ENCODE measurements at places on chromosomes 1 and 21.
A peak's percentile ranks its signal among the peaks of the same experiment; 100 is the strongest.

GRCh38 chr1:84259989-84260388 lies 41.5 kb upstream of the SAMD13 start:
- DNase-seq, result no peak

- peak; percentile 61 for DNase-seq
These were observed 26.7 kb upstream of the RBM15 start for GRCh38 chr1:110312188-110313121.

DNA sequence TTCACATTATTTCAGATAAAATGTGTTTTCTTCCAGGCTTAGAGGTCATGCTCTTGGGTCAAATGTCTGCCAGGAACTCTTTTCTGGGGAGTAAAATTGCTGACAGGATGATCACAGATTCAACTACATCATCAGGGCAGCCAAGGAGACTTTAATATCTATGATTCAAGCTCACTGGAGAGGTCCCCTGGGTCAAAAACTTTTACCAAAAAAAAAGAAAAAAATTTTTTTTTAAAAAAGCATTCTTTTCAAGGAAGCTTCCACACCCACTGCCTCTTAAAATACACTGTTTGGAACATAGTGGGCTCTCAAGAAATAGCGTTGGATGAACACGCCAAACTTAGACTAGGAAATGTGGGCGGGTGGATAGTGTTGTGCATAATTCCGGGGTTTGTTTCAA lies 81.3 kb downstream of the TIAM1 start:
- no peak for DNase-seq

GRCh38 chr1:18037651-18038050 lies 69.9 kb upstream of the IGSF21 start:
- no peak for DNase-seq

GRCh38 chr1:119659628-119660027 lies 11.6 kb upstream of the ZNF697 start:
- no peak for DNase-seq

- DNase-seq, result no peak
These were observed 35.6 kb upstream of the MGST3 start for GRCh38 chr1:165595246-165595938.

DNA sequence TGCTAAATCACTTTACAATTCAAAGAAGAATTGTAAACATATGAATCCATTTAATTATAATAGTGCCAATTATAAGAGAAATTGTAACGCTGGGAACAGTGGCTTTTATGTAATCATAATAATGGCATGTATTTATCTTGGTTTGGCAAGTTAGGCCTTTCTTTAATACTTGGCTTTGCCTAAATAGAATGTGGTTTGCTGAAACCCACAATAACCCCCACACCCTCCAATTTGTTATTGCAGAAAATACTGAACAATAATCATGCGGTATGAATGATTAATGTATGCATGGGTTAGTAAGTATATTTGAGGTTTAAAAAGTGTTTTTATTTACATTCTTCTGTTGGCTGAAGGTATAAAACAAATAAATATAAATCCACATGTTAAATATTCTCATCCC lies 138.2 kb downstream of the NFIA start:
- DNase-seq, result no peak

GRCh38 chr1:111503585-111504060 lies at the start of the genes ADORA3 and TMIGD3:
TSS of gene ADORA3 (minus strand) at chr1:111503633. CDS start at chr1:111503354, 279 bp downstream.
TSS of gene TMIGD3 (minus strand) at chr1:111503633. CDS start at chr1:111503354, 279 bp downstream.
- no peak for DNase-seq

DNA sequence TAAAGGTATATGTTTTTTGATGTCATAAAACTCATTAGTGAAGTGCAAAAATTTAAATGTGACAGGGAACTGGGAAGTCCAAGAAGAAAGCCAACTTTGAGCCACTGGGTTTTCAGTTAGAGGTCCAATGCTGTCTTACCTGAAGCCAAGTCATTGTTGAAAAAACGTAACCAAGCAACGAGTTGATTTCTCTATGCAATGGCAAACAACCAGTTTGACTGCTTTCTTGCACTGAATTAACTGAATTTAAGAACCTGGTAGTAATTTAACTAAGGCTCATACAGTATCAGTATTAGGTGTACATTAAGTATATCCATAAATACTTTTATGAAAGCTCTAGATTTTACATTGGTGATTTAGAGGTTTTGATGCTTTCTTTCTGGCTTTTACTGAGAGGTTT lies 20.2 kb upstream of the S1PR1 start:
- peak; percentile 78 for DNase-seq

DNA sequence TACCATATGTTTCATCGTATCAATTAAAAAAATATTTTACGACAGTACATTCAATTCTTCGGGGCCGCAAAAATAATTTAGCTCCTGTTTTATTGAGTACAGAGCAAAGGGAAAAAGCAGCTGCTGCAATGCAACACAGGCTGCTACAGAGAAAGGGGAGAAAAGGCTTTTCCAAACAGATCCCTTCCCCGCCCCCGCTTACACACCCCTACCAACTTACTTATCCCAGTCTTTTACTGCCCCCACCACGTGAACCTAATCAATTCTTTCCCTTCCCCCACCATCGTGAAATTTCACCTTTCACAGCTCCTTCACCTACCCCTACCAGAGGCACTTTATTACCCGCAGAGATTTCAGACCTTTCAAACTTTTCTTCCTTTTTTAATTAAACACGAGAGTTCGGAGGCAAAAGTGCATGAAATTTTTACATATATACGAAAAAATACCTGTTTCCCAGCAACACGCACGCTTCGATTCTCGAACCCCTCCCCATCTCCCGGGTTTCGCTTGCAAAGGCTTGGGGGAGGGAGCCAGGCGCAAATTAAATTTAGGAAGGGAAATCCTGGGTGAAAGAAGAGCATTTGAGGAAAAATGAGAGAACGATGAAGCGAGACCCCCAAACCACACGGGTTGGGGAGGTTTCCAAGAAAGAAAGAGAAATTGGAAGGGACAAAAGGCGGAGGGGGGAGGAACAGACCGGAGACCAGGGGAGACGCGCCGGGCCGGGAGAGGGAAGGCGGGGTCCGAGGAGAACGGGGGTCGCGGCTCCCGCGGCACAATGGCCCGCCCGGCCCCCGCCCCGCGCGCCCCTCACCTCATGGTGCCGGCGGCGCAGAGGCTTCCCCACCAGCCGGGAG lies 823 bp downstream of the ENAH start:
- peak; percentile 23 for DNase-seq

GRCh38 chr1:235221653-235222375 lies 60.8 kb upstream of the RBM34 start:
- DNase-seq, result no peak

DNA sequence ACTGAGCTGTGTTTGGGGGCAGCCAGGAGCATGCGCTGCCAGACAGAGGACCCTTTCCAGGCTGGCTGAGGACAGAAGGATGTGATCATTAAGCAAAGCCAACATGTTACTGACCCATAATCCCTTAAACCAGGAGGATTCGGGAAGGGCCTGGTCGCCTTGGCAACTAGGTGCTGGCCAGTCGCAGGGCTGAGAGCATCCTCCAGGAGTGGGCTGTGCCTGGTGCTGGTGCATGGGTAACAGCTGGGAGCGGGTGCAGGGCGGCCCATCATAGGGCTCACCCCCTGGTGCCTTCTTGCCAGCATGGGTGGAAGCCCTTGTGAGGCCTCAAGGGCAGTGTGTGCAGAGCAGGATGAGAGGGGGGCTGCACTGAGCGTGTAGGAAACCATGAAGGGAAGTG lies 17.2 kb downstream of the CDK18 start:
- DNase-seq, result no peak

- DNase-seq, result peak; percentile 27
These were observed 1176.5 kb downstream of the NCAM2 start for GRCh38 chr21:22174746-22175145.

DNA sequence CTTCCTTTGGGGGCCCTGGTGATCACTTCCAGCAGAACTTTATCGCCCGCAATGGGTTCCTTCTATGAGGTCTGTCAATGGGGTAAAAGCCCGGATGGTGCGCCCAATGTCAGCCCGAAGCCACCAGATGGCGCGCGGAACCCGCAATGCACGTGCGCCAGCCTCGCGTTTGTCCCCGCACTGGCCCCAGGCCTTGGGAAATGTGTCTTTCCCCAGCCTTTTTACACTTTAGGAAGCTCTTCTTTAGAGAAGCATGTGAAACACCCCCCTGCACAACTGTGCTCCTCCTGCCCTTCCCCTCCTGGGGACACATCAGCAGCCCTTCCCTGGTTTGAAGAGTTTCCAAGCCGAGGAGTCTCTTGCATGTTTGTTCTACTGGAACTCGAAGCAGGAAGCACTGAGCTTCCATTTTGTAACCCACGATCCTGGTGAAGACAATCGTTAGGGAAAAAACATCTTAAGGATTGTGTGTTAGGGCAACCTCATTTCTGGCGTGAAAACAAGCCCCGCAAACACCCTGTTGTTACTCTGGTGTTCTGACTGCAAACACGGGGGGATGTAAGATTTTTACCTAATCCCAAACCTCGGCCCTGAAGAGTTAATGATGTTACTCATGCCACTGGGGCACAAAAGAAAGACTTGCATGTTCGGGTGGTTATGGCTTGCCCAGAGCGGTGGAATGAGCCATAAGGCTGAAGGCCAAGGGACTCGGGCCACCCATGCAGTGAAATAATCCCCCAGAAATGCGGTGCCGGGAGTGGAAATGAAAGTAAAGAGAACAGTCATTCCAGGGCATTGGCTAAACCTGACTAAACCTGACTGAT lies 20.4 kb upstream of the TARBP1 start:
- peak; percentile 93 for DNase-seq

GRCh38 chr1:157371221-157371620 lies 181.1 kb downstream of the FCRL5 start:
- DNase-seq, result no peak

DNA sequence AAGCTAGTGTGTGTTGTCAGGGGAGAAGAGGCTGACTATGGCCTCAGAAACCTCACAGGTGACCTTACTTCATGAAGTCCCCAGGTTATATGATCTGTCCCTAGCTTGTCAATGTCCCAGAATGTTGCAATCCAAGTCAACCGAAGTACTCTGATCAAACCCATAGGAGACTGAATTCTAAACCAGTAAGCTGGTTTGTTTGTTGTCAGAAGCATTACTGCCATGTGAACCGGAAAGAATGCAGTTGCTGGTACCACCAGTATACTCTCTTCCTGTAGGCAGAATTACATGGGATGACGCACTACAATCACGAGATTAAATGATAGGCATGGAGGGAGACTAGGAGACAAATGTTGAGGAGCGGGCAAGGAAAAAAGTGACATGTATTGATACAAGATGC lies 26.1 kb upstream of the MAN1A2 start:
- no peak for DNase-seq

- peak; percentile 63 for DNase-seq
These were observed 15.3 kb upstream of the PLA2G4A start for GRCh38 chr1:186813420-186813819.

GRCh38 chr1:46173361-46173856 lies 1.5 kb upstream of the TSPAN1 start:
- DNase-seq, result no peak

- peak; percentile 37 for DNase-seq
These were observed 37.9 kb upstream of the RHOU start for GRCh38 chr1:228697207-228698016.

DNA sequence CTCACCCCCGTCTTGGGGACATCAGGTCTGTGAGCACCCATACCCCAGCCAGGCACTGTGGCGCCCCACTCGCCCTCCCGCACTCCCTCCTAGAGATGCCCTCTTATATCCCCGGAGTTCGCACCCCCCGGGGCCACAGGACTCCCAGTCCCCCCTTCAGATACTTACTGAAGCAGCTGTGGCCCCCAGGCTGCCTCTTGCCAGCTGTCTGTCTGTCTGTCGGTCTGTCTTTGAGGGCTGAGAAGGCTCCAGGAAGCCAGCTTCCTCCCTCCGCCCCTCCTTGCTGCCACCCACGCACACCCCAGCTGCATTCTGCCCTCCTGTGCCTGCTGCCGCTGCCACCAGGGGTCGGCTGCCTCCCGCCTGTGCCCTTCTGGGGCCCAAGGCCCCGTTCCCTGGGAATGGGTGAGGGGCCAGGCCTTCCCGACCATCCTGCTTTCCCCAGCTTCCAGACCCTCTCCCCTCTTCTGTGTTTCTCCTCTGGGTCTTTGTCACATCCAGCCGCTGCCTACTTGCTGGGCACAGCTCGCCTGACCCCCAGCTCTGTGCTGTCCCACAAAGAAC lies at the start of gene PTPN7:
PTPN7 (minus strand) TSS at position 226 of the 564 bp plus-strand sequence. CDS start 1,200 bp downstream, outside the sequence.
- DNase-seq, result peak; percentile 8

DNA sequence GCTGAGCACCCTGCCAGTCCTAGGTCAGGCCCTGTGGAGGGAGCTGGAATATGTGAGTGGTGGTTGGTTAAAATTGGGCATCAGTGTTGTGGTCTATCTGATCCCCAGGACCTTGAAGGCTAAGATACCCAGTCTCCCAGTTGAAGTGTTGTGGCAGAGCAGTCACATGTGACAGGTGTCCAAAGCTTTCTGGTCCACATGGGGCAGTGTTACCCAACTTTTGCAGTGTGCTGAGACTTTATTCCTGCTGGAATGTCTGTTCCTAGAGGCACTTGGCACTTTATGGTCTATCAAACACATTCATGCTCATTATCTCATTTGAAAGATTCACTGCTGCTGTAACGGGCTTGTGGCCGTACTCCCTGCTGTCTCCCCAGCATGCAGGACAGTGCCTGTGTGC lies 21.0 kb upstream of the LORICRIN start:
- DNase-seq, result no peak

- peak; percentile 32 for DNase-seq
These were observed 24.4 kb upstream of the TMEM54 start for GRCh38 chr1:32925403-32926162.

DNA sequence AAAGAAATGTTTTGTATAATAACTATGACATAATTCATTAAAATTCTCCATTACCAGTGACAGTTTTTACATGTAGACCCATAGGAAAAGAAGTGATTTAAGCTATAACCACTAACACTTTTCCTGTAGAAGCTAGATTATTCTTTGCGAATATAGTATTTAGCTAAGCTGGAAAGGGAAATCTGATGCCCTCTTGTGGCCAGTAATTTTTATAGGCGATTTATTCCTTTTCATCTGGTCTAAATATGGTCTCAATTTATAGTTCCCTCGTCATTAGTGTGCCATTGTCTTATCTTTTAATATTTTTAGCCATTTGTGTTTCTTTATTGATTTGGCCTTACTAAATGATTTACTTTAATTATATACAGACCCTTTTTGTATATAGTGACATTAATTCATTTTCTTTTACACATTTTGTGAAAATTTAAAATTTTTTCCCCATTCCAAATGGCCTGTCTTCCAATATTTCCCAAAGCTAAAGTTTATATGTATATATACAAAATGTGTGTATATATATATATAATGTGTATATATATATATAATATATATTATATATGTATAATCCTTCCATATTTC lies 26.7 kb downstream of the BTG3 start:
- peak; percentile 50 for DNase-seq

DNA sequence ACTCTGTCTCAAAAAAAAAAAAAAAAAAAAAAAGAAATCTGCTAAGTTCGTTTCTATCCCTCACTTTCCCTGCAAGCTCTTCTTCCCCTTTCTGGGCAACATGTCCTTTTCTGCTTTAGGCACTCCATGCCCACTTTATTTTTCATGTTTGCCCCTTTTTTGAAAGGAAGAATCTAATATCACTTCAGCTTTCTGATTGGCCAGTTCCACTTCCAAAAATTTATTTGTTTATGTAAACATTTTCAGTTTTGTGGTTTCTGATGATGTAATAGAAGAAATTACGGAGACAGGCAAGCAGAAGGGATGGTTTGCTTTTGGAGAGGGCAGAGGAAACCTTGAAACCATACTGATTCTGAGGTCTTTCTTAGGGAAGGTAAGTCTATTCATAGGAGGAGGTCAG lies 15.1 kb downstream of the IFNAR1 start:
- DNase-seq, result no peak

- DNase-seq, result no peak
These were observed 100.8 kb upstream of the RNPC3 start for GRCh38 chr1:103424650-103425049.
